ENCODE measurements at places on chromosomes 2 and 18.
A peak's percentile ranks its signal among the peaks of the same experiment; 100 is the strongest.

DNA sequence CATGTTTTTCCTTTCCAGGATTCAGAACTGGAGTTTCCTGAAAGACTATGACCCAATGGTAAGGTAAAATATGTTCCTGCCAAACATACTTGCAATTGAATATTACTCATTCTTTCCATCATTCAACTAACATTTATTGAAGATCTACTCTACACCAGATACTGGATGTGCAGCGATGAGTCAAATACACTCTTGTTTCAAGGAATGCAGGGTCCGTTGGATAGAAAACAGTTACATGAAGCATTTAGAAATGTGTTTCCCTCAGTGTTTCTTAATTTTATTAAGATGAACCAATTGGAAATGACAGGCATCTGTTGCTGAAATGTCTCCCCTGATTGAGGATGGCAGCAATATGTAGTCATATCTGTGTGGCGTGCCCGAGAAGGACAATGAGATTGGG, 14.8 kb upstream of the SLC66A3 start:
- DNase-seq, result peak; percentile 23

DNA sequence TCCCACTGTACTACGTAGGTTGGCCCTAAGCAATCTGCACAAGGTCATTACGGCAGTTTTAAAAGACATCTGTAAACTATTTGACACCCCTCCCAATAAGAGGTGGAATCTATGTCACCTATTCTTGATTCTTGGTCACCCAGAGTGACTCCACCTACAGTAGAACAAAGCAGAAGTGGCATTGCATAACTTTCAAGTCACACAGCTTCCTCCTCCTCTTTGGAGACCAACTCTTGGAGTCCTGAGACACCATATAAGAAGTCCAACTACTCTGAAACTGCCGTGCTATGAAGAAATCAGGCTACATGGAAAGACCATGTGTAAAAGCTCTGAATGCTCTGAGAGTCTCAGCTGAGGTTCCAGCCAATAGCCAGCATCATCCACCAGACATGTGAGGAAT, 253.5 kb upstream of the CDH20 start:
- no peak for DNase-seq

DNA sequence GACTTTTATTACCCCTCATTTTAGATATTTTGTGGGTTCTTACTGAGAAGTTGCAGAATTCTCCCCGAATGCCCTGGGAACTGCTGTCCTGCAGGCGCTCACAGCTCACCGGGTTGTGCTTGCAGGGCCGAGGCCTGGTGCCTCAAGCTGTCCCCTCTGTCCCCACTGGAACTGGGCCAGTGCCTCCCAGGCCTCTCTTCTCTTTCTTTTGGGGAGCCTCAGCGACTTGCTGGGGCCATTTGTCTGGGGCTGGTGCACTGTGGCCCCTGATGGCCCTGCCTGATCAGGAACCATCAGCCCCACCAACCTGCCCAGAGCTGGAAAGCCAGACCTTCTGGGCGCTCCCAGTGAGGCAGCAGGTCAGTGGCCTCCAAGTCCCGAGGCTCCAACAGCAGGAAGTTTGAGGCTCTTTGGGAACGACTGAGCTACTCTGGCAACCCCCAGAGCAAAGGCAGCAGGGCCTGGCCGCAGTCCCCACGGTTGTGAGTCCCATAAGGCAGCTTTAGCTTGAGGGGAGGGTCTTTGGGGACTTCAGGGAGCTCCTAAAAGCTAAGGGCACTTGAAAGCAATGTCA, 14.7 kb upstream of the NEU4 start:
- no peak for DNase-seq

DNA sequence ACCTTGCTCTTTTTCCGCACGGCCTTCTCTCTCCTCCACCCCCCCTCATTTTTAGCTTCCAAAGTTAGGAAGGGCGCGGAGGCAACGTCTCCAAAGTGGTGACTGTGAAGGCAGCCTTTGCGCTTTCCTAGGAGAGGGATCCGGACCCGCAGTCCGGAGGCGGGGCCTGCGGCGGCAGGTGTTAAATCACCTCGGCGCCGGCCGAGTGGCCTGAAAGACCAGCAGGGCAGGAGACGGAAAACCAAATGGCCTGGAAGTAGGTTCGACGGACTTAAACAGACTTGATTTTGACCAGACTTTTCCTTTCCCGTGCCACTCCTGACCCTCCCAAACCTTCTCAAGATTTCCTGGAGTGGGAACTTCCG, 615 bp downstream of the GORASP2 start:
- DNase-seq, result peak; percentile 44

GRCh38 chr18:55665506-55665905, 77.5 kb upstream of the TCF4 start:
- no peak for DNase-seq

DNA sequence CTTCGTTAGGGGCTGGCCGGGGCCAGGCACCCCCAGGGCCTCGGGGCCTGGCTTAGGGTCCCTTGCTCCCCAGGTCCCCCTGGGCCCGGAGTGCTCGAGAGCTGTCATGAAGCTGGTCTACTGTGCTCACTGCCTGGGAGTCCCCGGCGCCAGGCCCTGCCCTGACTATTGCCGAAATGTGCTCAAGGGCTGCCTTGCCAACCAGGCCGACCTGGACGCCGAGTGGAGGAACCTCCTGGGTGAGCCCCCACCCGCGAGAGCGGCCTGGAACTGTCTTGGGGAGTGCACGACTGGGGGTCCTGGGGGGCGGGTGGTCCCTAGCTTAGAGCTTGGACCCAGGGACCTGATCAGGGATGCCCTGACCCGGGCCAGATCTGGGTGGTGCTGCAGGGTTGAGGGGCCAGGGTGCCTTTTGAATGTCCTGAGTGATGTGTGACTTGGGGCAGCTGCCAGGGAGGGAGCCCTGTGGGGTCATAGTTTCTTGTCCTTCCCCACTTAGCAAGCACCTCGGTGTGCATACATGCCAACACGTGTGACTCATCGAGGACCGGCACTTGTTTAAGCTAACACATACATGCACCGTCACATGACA, 27.9 kb downstream of the GPC1 start:
- no peak for DNase-seq

DNA sequence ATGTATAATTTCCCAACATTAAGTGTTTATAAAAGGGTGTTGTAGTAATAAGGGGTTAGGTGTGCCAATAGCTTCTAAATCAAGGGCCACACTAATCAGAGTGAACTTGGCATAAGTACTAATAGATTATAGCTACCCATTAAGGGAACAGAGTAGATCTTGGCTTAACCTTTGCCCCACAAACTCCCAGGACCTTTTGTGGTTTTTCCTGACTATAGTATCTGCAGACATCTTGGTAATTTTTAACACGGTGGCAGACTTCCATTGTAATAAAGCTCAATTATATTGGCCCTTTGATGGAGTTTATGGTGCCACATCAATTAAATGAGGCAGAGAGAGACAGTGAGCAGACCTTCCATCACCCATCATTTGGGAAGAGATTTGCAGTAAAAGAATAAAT, 358.5 kb upstream of the HNRNPA3 start:
- DNase-seq, result no peak

- no peak for DNase-seq
Observed at GRCh38 chr2:239607517-239608191, 206.8 kb upstream of the HDAC4 start.

- DNase-seq, result peak; percentile 61
Observed at GRCh38 chr2:18829251-18829902, 240.0 kb upstream of the NT5C1B start.

- no peak for DNase-seq
Observed at GRCh38 chr2:66729416-66730330, 294.7 kb downstream of the MEIS1 start.

DNA sequence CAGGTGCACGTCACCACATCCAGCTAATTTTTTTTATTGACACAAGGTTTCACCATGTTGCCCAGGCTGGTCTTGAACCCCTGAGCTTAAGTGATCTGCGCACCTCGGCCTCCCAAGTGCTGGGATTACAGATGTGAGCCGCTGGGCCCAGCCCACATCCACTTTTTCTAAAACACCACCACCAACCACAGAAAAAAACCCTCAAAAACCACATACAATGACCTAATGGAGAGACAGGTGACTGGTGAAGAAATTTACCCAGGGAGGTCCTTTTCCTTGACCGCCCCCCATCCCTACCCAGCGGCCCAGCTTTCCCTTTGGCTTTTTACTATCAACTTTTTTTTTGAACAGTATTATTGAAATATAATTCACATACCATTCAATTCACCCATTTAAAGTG, 47.9 kb downstream of the CACNB4 start:
- no peak for DNase-seq

GRCh38 chr18:76328140-76328539, 166.9 kb downstream of the ZNF516 start:
- no peak for DNase-seq

DNA sequence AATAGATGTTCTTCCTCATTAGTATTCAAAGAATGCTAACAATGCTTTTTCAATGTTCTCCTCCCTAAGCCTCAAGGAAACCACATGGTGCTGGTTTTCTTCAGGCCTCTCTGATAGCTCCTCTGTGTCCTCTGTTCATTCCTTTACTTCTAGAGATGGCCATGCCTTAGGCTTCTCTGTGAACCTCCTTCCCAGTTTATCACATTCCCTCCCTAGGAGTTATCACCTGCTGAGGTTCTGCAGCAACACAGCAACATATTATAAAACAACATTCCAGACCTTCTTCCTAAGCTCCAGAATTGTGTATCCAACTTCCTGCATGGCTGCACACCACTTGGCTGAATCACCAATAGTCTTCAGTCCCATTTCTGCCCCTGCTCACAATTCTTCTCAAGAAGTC, 325.5 kb downstream of the IRS1 start:
- DNase-seq, result no peak

DNA sequence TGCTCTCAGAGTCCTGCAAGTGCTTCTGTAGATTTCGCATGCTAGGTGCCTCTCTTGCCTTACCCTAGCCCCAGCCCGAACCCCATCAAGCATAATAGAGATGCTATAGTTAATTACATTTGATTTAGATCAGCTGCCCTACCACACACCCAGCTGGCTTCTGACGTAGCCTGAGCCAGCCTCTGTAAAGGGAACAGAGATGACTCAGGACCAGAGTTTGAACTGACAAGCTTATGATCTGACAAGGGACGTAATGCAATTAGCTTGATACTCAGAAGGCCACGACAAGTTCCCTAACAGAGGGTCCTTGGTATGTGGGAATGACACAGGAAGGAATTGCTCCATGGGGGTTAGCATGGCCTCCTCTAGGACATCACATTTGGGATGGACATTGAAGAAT, 126.6 kb downstream of the LRATD1 start:
- DNase-seq, result no peak

DNA sequence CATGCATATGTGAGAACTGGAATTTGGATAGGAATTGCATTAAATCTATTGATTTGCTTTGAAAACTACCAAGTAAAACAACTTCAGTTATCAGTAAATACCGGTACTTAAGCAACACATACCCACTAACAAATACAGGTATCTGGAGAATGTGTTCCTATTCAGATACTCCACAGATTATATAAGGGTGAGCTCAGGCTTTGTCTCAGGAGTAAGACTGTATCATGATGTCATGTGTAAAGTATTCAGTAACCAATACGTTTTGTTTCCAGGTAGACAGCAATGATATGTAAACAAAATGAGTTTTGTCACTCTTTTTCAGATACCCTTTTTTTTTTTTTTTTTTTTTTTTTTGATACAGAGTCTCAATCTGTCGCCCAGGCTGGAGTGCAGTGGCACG, 74.8 kb downstream of the DSC3 start:
- DNase-seq, result no peak

GRCh38 chr2:27369471-27370025, 590 bp downstream of the EIF2B4 start:
- peak; percentile 85 for DNase-seq

GRCh38 chr2:234116010-234116409, 65.5 kb downstream of the SPP2 start:
- DNase-seq, result no peak

DNA sequence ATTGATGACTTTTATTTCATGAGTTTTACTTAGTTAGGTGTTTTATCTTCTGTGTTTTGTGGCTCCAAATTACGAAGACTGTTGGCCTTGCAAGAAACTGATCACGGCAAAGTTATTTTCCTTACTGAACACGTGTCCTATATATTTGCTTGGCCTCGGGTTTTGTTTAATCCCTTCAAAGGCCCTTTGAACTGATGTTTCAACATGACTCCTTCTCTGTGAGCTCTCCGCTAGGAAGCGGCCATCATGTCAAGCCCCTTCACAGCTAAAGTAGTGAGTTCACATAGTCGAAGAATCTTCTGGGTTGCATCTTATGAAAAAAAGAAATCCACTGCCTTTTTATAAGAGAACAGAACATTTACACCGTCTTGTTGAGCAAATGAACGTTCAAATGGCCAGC, 159.3 kb downstream of the GBX2 start:
- DNase-seq, result no peak

DNA sequence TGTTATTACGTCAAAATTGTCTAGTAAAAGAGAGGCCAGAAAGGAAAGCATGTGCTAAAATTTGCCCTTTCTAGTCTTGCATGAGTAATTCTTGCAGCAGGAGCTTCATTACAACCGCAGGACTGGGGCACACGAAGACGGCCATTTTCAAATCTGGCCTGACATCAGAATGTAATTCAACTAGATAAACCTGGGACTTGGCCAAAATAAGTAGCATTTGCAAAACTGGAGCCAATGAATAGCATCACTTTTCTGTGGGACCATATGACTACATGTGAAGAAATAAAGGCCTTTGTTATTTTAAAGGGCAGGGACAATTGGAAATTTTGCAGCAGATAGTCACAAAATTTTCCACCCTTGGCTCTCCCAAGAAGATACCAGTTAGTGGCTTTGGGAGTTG, 3.0 kb upstream of the FZD7 start:
- peak; percentile 59 for DNase-seq

DNA sequence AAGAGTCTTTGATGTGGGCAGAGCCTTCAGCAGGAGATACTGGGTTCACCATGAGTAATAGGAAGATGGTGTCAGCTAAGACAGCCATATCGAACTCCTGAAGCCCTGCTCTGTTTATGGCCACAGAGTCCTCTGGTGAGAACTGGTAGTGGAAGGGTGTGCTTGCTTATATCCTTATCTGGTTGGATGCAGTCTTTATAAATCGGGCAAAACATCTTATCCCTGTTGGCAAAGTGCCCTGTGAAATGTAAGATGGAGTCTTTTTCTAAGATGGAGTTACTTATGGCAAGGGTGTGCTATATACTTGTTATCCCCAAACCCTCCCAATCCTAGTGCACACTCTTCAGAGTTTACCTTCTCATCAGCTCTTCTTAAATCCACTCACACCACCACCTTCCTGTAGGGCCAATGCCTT, 190.8 kb upstream of the PARD3B start:
- no peak for DNase-seq

DNA sequence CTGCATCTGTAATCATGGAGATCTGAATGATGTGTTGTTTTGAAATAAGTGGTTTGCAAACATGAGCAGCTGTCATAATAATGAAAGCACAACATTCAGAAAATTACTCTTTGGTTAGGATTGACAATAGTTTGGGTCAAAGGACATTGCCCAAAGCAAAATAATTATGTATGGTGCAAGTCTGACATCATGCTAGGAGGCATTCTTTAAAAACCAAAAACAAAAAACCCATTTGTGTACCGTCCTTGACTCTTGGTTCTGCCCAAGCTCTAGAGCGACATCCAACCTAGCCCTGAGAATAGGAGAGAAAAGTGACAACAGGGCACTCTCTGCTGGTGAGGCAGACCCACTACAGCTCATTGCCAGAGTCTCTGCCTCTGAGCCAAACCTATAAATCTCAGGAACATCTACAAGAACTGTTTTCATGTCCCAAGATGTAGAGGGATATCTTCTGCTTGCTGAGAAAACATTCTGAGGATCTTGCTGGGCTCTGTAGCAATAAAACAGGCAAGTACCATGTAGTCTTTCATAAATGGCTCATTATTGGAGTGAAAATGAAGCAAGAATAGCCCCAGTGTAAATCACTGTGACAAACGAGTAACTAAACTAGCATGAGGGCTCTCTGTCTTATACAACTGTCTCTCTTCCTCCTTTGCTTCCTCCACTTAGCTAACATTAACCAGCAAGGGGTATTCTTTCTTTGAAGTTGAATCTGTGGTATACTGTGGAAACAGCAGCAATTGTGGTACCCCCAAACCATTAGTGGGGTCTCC, 266.8 kb upstream of the CXCR4 start:
- DNase-seq, result peak; percentile 18
